Glutamatergic neuron (in vitro differentiated cells): ENCODE measurements at places on chromosomes 6 and 20. TPM values are rescaled to one million over a fixed set of nuclear protein-coding genes. Genes with fewer than 3 reads are reported as not detected.

Gene APOM
- total RNA-seq = 1.5 TPM

- DNase-seq = peak; percentile 47
These were observed 401 bp downstream of the SLC32A1 start for GRCh38 chr20:38724626-38725147.

DNA sequence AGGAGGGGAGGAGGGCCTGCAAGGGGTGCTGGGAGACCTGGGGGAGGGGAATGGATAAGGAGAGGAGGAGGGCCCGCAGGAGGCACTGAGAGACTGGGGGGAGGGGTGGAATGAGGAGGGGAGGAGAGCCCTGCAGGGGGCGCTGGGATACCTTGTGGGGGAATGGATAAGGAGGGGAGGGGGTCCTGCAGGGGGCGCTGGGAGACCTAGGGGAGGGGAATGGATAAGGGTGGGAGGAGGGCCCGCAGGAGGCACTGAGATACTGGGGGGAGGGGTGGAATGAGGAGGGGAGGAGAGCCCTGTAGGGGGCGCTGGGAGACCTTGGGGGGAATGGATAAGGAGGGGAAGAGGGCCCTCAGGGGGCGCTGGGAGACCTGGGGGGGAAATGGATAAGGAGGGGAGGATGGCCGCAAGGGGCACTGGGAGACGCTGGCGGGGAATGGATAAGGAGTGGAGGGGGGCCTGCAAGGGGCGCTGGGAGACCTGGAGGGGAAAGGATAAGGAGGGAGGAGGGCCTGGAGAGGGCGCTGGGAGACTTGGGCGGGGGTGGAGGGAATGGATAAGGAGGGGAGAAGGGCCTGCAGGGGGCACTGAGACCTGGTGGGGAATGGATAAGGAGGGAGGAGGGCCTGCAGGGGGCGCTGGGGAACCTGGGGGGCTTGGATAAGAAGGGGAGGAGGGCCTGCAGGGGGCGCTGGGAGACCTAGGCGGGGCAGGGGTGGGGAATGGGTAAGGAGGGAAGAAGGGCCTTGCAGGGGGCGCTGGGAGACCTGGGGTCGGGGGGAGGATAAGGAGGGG is 1.3 kb upstream of the CTCFL start:
- peak; percentile 32 for DNase-seq

Gene TMEM74B
- total RNA-seq = 5.0 TPM

DNA sequence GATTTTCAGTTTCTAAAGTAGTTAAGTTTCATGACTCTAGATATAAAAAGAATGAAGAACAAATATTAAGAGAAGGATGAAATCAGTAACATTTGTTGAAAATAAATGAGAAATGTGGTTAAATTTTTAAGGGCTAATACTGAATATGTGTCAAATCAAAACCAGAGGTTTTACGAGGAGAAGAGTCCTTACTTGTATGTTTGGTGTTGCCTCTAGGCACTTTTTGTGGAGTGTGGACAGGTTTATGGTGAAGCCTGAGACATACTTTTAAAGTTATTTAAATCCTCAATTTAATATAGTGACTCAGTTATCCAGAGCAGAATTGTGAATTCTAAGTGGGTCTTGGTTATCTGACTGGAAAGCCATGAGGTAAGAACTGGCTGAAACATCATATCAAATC is 68.7 kb downstream of the COL19A1 start:
- DNase-seq = no peak

Gene LPA
- 1.9 TPM for total RNA-seq
